ENCODE measurements at places on chromosomes 2 and 18. TPM values are rescaled to one million over a fixed set of nuclear protein-coding genes. Genes with fewer than 3 reads are reported as not detected.

GRCh38 chr2:3566806-3567205 is 8.3 kb upstream of the RPS7 start:
- no peak overlapping the region for H3K4me3 ChIP-seq
- H3K36me3 ChIP-seq, result no peaks in the 10 kb centered on the region
- no peaks in the 10 kb centered on the region for H3K4me1 ChIP-seq
- no peak overlapping the region for H3K27ac ChIP-seq

The STAT4 gene
- 23.0 TPM for total RNA-seq

DNA sequence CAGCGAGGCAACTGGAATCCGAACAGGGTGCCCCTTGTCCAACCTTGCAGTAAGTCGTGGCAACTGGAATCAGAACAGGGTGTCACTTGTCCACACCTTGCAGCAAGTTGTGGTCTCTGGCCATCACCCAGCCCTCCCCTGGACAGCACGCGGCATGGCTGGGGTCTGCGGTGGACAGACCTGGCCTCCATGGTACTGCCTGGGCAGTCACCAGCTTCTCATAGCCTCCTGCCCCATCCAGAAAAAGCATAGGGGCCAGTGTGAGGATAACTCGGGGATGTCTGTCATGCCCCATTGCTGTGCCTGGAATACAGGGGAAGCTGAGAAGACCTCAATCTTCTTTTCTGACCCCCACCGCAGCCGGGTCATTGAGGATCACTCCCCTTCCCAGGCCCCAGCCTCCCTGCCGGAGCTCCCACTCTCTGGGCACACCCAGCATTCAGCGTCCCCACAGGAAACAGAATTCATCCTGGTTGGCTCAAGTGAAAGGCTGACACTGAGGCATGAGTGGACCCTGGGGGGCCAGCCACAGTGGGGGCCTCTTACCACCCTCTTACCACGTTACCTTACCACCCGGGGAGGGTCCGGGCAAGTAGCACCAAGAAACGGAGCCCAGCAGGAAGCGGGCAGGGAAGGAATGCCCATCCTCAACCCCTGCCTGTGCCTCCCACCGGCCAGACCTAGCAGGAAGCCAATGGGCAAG is 68.0 kb upstream of the RAB6C start:
- H3K4me3 ChIP-seq, result no peak overlapping the region
- no peaks in the 10 kb centered on the region for H3K27me3 ChIP-seq
- no peak for DNase-seq
- H3K4me1 ChIP-seq, result no peaks in the 10 kb centered on the region

DNA sequence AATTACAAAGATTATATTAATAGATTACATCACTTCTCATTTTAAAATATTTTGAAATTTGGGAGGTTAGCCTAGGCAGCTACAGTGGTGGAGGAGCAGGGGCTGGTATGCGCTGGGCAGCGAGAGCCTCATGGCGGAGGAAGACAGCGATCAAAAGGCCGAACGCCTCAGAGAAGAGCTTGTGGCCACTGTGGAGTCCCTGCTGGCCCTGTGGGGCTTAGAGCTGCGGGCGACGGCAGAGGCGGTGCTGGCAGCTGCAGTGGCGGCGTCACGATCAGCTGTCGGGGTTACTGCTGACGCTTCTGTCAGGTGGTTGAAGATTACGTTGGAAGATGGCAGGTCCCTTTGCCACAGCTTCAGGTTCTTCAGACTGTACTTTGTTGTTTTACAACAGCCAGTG is 87.4 kb downstream of the ROCK2 start:
- H3K27ac ChIP-seq, result no peak overlapping the region
- DNase-seq, result no peak
- no peaks in the 10 kb centered on the region for H3K27me3 ChIP-seq
- no peaks in the 10 kb centered on the region for H3K4me1 ChIP-seq
- no peaks in the 10 kb centered on the region for H3K36me3 ChIP-seq

GRCh38 chr2:141021611-141022010 is 1109.2 kb downstream of the LRP1B start:
- H3K36me3 ChIP-seq, result no peaks in the 10 kb centered on the region
- DNase-seq, result no peak
- H3K4me3 ChIP-seq, result no peak overlapping the region
- H3K27ac ChIP-seq, result no peak overlapping the region
- H3K4me1 ChIP-seq, result no peaks in the 10 kb centered on the region

The GKN2 gene
- not detected for total RNA-seq

The TXNL4A gene
- total RNA-seq, result 47.0 TPM

GRCh38 chr2:120825370-120826259 is 89.9 kb downstream of the GLI2 start:
- peaks cover 39% of the 10 kb centered on the region for H3K4me1 ChIP-seq
- H3K27me3 ChIP-seq, result no peaks in the 10 kb centered on the region
- H3K4me3 ChIP-seq, result no peak overlapping the region
- H3K36me3 ChIP-seq, result no peaks in the 10 kb centered on the region
- H3K27ac ChIP-seq, result no peak overlapping the region

DNA sequence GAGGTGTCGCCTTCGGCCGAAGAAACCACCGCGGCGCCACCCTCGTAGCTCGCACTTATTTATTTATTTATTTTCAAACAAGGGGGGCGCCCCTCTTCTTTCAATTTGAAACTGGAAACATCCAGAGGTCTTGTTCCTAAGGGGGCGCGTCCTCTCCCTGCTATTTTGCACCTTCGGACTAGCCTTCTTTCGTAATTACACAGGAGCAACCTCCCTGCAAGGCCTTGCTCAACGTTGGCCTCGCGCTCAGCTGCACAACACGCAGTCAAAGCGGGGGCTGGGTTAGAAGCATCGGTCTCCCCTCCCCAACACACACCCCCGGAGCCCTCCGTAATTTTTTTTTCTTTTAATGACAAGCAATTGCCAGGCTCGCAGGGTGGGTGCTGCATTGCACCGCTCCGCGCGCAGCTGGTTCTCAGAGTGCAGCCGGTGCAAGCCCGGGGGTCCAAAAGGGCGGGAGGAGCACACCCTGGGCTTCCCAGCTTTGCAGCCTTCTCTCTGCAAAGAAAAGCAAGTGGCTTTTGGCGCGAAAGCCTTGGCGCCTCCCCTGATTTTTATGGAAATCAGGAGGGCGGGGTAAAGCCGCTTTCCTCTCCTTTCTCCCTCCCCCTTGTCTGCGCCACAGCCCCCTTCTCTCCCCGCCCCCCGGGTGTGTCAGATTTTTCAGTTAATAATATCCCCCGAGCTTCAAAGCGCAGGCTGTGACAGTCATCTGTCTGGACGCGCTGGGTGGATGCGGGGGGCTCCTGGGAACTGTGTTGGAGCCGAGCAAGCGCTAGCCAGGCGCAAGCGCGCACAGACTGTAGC is at the start of gene MYCN:
Gene MYCN (plus strand): TSS at position 697 of the 807 bp plus-strand sequence. CDS start 1,515 bp downstream, outside the sequence.
- no peak within 1 kb of the TSS for H3K27ac ChIP-seq
- no peaks in the 10 kb centered on the region for H3K27me3 ChIP-seq
- H3K4me1 ChIP-seq, result peaks cover 40% of the 10 kb centered on the region
- H3K4me3 ChIP-seq, result peak within 1 kb of the TSS; percentile 39
- no peaks in the 10 kb centered on the region for H3K36me3 ChIP-seq
- peak; percentile 79 for DNase-seq

The HES6 gene
- 40.3 TPM for total RNA-seq

DNA sequence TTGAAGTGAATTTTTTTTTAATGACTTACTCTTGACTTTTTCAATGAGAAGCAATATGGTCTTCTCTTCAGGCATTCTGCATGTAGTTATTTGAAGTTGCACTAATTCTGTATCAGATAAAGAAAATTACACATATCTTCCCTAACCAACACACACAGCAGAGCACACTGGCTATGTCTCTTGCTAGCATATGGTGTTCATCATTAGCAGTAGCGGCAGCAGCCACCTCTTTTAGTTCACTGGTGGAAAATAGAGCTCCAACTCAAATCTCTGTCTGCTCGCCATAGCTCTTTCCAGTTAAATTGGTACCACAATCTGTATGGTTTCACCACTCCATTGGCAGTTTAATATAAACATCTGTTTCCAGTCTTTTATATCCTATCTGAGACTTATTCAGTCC is 278.1 kb upstream of the ZEB2 start:
- no peaks in the 10 kb centered on the region for H3K4me1 ChIP-seq
- no peak overlapping the region for H3K27ac ChIP-seq
- no peak overlapping the region for H3K4me3 ChIP-seq
- no peaks in the 10 kb centered on the region for H3K36me3 ChIP-seq
- no peaks in the 10 kb centered on the region for H3K27me3 ChIP-seq
- DNase-seq, result no peak

The RBKS gene
- total RNA-seq, result 6.1 TPM

GRCh38 chr18:54127759-54128378 is 96.6 kb downstream of the MBD2 start:
- H3K36me3 ChIP-seq, result no peaks in the 10 kb centered on the region
- DNase-seq, result peak; percentile 42
- H3K4me3 ChIP-seq, result no peak overlapping the region
- no peak overlapping the region for H3K27ac ChIP-seq
- H3K27me3 ChIP-seq, result no peaks in the 10 kb centered on the region

GRCh38 chr2:152072011-152072410 is 26.8 kb downstream of the CACNB4 start:
- peaks cover 8% of the 10 kb centered on the region for H3K4me1 ChIP-seq
- no peak for DNase-seq

GRCh38 chr2:141766225-141766624 is 364.6 kb downstream of the LRP1B start:
- no peaks in the 10 kb centered on the region for H3K4me1 ChIP-seq
- H3K27ac ChIP-seq, result no peak overlapping the region
- no peak for DNase-seq
- H3K27me3 ChIP-seq, result no peaks in the 10 kb centered on the region

DNA sequence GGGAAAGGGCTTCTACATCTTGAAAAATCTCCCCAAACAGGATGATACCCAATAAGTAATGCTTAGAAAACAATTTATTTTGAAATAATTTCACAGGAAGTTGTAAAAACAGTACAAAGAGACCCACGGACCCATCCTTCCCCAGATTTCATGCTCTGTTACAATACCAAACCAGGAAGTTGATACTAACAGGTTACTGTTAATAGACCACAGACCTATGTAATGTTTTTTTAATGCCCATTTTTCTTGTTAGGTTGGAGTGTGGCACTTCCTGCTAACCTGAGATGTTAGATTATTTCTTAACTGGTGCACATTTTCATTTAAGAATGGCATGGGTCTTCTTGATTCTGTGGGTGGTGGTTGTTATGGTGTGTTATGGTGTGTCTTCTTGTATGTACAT is 21.4 kb upstream of the MGAT5 start:
- no peaks in the 10 kb centered on the region for H3K27me3 ChIP-seq
- no peak for DNase-seq
- H3K4me3 ChIP-seq, result no peak overlapping the region
- H3K27ac ChIP-seq, result no peak overlapping the region
- no peaks in the 10 kb centered on the region for H3K36me3 ChIP-seq
- H3K4me1 ChIP-seq, result no peaks in the 10 kb centered on the region

- DNase-seq, result no peak
- no peaks in the 10 kb centered on the region for H3K36me3 ChIP-seq
- no peak overlapping the region for H3K27ac ChIP-seq
- H3K4me3 ChIP-seq, result no peak overlapping the region
- no peaks in the 10 kb centered on the region for H3K4me1 ChIP-seq
These were observed 113.4 kb upstream of the WDSUB1 start for GRCh38 chr2:159399716-159400415.

- no peaks in the 10 kb centered on the region for H3K27me3 ChIP-seq
- H3K4me1 ChIP-seq, result no peaks in the 10 kb centered on the region
- no peaks in the 10 kb centered on the region for H3K36me3 ChIP-seq
- no peak for DNase-seq
These were observed 148.3 kb downstream of the HNMT start for GRCh38 chr2:138112536-138112935.

GRCh38 chr2:142857256-142858164 is 20.0 kb upstream of the KYNU start:
- no peak overlapping the region for H3K4me3 ChIP-seq
- H3K27ac ChIP-seq, result no peak overlapping the region
- no peaks in the 10 kb centered on the region for H3K36me3 ChIP-seq
- H3K27me3 ChIP-seq, result no peaks in the 10 kb centered on the region
- H3K4me1 ChIP-seq, result no peaks in the 10 kb centered on the region

The TEX44 gene
- 248 TPM for total RNA-seq

DNA sequence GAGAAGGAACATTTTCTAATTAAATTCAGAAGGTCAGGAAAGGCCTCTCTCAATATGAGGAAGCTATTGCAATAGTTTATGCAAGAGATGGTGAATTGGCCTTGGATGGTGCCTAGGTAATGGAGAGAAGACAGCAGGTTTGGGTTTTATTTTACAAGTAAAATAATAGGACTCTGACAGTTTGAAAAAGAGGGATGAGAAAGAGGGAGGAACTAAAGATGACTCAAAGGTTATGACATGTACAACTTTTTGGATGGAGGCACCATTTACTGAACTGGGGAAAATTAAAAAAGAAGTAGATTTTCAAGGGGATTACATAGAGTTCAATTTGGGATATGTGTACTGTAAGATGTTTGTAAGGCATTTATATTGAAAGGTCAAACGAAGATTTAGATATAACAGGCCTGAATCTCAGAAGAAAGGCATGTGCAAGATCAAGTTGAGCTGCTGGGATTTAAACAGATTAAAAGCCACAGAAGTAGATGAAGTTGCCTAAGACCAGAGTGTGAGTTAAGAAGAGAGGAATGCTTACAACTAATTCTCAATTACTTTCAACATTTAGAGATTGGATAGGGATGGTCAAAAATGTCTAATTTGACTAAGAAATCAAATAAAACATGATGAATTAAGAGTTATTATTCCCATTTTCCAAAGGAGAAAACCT is 12.3 kb upstream of the ASNSD1 start:
- DNase-seq, result no peak
- H3K36me3 ChIP-seq, result no peaks in the 10 kb centered on the region
- H3K27ac ChIP-seq, result no peak overlapping the region
- no peak overlapping the region for H3K4me3 ChIP-seq
- no peaks in the 10 kb centered on the region for H3K4me1 ChIP-seq
- H3K27me3 ChIP-seq, result no peaks in the 10 kb centered on the region

DNA sequence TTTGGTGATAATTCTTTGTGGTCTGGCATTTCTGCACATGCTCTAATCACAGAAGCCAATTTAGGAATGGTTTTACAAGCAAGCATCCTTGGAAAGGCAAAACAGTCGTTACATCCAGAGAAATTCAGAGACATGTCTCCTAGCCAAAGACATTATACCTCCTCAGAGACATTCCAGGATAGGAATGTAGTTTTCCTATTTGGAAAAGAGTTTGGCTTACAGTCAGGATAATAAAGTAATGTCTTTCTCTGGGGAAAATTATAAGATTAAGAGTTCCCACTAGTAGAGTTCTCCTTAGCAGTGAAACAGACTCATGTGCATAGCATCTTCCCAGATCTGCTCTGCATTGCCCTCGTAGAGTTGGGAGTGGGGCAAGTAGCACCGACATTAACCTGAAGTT is 753.6 kb upstream of the TMEFF2 start:
- no peak overlapping the region for H3K27ac ChIP-seq
- H3K4me1 ChIP-seq, result no peaks in the 10 kb centered on the region
- no peaks in the 10 kb centered on the region for H3K27me3 ChIP-seq
- no peak for DNase-seq
- no peaks in the 10 kb centered on the region for H3K36me3 ChIP-seq
- H3K4me3 ChIP-seq, result no peak overlapping the region

DNA sequence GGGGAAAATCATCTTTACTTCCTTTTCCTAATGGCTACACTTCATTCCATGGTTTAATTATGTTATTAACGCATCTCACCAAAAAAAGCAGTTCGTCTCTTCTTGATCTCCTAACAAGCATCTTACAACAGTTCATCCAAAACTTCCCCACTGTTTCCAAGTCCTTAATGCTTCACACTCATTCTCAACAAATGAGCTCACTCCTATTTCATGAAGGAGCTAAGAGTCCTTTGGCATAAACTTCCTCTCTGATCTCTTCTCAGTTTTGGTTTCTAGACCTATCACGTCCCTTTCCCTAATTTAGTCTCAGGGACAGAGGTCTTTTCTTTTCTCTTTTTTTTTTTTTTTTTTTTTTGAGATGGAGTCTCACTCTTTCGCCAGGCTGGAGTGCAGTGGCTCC is 205.9 kb upstream of the SLC39A10 start:
- no peak overlapping the region for H3K27ac ChIP-seq
- no peak for DNase-seq
- H3K4me1 ChIP-seq, result no peaks in the 10 kb centered on the region
- H3K4me3 ChIP-seq, result no peak overlapping the region
